Glutamatergic neuron (in vitro differentiated cells): ENCODE measurements at places on chromosomes 2 and 18.

- DNase-seq: no peak
These were observed 81.7 kb downstream of the BCL2L11 start for GRCh38 chr2:111202266-111203040.

DNA sequence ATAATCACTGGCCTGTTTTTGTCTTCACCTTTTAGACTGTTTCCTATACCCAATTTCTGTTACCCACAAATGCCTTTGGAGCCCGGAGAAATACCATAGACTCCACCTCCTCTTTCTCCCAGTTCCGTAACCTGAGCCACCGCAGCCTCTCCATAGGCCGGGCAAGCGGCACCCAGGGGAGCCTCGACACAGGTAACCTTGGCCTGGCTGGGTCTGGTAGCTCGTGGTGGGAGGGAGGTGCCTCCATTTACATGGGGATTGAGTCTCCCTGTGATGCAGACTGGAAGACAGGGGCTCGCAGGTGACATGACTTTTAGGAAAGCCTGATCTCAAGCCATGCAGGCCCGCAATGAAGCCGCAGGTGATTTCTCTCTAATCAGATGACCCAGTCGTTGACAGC is 100.6 kb downstream of the CABLES1 start:
- no peak for DNase-seq

DNA sequence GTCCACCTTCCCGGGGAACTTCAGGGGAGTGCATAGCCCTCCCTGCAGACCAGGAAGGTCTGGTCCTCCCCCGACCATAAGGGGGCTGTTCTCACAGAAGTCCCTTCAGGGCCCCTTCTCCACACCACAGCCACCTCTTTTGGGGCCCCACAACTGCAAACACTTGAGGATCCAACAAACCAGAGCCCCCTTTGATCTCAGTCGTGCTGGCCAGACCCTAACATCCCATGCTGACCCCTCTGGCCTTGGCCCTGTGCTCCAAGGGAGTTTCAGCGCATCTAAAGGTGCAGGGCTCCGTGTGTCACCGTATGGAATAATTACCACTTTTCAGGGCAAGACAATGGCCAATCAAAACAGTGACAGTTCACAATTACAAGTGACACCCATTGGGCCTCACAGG is 57.7 kb downstream of the ADNP2 start:
- no peak for DNase-seq

DNA sequence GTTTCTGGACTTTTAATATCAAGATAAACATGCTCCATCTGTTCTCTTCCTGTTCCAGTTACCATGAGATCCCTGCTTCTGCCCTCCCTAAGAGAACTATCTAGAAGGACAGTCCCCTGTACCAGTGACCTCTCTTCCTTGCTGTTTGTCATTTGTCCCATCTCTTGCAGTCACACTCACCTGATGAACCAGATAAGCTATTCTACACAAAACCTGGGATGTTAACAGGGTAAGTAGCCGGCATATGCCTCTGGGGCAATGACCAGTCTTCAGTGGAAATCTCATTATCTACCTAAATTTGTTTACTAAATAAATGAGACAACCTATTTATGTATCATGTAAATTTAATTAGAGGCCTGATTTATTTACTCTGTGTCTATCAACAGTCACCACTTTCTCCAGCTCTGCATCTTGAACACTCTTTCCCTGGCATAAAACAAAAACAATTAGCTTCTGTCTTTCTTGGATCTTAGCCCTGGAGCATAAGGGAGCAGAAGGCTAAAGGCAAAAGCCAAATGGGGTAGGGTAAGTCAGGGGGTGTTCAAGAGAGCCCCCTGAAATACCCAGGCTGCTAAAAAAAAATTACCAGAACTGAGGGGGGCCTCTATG is 337.7 kb downstream of the ALK start:
- no peak for DNase-seq
